ENCODE measurements at places on chromosomes 4 and X.

- no peak for DNase-seq
Measured at GRCh38 chrX:111260451-111260850, 9.8 kb downstream of the CAPN6 start.

DNA sequence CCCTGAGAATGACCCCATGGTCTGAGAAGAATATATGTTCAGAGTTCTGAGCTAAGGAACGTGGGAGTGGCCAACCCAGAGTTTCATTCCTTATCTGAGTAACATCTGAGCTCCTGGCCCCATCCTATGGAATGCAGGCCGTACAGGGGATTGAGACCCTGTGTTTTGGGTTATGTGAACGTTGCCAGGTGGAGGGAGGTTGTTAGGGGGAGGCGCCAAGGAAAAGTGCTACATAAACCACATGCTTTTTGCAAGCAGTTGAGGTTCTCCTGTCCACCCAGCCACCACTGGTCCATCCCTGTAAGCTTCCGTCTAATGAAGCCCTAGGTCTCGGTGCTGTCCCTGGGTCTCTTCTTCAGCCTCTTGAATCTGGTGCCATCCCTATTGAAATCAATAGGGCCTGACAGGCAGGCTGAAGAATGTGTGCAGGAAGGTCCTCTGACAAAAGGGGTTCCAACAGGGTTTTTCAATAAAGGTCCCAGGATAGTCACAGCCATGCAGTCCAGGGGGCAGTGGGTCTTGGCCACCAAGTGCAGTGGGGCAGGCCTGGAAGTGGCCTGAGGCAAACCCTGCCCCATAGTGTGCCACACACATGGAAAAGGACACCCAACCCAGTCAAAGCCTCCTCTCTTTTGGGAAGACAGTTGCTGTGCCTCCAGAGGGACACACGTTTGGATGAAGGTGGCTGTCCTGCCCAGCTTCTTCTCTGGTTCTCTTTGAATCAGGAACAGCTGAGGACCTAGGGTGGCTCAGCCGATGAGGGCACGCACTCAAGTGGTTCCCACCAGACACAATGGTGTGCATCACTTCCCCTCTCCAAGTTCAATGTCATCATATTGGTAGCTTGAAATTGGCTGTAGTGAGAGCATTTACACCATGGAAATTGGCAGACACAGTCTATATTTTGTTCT lies 53.5 kb downstream of the HTRA3 start:
- DNase-seq = peak; percentile 43

GRCh38 chr4:80202190-80202711 lies 4.9 kb downstream of the PRDM8 start:
- peak; percentile 93 for DNase-seq

DNA sequence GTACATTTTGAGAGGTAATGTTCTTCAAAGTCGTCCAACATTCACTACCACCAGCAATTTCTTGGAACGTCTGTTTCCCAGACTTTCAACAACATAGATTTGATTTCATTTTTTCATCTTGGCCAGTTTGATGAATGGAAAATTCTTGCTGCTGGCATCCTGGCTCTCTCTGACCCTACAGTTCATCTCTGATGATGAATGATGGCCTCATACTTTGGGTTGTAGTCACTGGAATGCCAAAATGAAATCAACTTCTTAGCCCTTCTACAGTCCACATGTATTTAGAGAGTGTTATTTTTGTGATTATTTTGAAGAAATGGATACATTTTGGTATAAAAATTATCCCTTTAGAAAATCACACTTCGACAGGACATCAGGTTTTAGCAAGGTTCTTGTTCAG lies 8.8 kb downstream of the CHST7 start:
- no peak for DNase-seq

GRCh38 chr4:104129243-104129642 lies 365.5 kb downstream of the CXXC4 start:
- no peak for DNase-seq
